ENCODE measurements at places on chromosomes 2 and 18. TPM values are rescaled to one million over a fixed set of nuclear protein-coding genes. Genes with fewer than 3 reads are reported as not detected.
A peak's percentile ranks its signal among the peaks of the same experiment; 100 is the strongest.

The TRPM8 gene
- total RNA-seq: not detected

DNA sequence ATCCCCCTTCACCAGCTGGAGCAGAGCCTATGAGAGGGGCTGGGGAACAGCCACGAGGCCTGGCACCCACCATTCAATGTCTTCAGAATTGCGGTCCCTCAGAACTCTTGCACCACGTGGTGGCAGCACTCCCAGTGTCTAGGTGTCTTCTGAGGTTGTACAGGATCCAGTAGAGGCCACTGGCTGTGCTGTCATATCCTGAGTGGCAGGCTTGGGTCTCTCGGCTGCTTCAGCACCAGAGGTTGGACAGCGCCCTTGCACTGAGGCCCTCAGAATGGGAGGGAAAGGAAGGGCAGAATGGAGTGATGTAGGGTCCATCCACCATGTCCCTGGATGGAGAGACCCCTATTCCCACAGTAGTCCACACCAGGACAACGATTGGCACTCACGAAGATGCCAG, 112.0 kb upstream of the TEKT4 start:
- DNase-seq: no peak

DNA sequence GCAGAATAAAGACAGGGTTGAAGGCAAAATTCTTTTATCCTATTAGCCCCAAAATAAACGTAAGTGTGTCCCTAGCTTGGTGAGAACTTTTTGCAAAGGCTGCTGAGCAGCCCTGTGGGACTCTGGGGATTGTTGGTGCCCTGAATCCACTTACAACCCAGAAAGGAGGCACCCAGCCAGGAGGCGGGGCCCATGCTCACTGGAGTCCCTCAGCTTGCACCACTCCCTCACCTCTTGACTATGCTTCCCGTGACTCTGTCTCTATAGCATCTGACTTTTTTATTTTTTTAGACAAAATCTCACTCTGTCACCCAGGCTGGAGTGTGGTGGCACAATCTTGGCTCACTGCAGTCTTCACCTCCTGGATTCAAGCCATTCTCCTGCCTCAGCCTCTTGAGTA, 15.8 kb upstream of the COL6A3 start:
- no peak for DNase-seq

- DNase-seq: no peak
Observed at GRCh38 chr2:207984765-207985480, 40.4 kb downstream of the PLEKHM3 start.

The COLEC11 gene
- total RNA-seq: 0.43 TPM

The CAPN14 gene
- total RNA-seq: under 0.01 TPM

GRCh38 chr2:219249203-219249980, 3.7 kb upstream of the TUBA4B start:
- peak; percentile 84 for DNase-seq

GRCh38 chr2:167875529-167875928, 371.9 kb downstream of the STK39 start:
- DNase-seq: no peak

The STPG4 gene
- 0.64 TPM for total RNA-seq

The XIRP2 gene
- total RNA-seq: under 0.01 TPM

DNA sequence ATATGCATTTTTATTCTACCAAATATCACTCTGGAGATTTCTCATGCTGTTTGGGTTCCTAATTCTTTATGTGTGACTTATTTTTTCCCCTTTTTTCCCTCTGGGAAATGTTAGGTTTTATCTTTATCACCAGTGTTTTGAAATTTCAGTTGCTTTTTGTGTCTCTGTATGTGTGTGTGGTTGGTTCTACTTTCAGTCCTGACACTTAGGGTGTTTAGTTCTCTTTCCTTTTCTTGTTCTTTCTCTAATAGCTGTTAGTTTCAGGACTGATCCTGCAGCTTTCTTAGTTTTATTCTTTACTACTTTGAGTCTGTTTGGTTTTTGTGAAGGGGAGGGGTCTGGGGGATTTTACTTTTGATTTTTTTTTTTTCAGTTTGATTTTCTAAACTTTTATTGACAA, 23.1 kb downstream of the PPM1B start:
- no peak for DNase-seq

DNA sequence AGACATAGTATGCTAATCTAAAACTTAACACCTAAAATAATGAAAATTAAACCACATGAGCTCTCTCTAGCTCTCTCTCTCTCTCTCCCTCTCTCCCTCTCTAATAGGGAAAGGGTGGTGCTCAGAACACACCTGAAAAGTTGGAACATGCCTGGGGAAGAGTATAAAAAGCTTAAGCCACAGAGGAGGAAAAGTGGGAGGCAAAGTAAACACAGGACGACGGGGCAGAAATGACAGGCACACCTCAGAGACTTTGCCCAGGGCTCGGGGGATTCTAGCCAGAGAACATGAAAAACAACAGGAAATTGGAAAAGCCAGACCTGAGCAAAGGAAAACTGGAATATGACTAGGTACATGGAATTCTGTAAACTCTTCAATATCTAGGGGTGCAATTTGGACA, 666.1 kb downstream of the BCL11A start:
- DNase-seq: no peak

GRCh38 chr2:231300020-231300721, 95.3 kb upstream of the B3GNT7 start:
- DNase-seq: no peak

DNA sequence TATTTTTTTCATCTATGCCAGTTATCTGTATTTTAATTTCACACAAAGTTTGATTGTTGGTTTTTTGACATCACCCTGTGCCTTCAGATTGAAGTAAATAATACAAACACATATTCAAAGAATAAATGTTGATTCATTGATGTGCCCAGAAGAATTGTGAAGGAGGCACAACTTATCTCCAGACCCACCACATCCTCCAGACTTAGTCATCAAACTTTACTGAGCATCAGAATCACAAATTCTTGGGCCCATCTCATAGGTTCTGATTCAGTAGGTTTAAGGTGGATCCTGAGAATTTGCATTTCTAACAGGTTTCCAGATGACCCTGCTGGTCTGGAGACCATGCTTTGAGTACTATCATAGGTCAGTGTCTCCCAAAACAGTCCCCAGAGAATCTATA, 82.8 kb upstream of the PIK3C3 start:
- no peak for DNase-seq

The SLC5A7 gene
- not detected for total RNA-seq

DNA sequence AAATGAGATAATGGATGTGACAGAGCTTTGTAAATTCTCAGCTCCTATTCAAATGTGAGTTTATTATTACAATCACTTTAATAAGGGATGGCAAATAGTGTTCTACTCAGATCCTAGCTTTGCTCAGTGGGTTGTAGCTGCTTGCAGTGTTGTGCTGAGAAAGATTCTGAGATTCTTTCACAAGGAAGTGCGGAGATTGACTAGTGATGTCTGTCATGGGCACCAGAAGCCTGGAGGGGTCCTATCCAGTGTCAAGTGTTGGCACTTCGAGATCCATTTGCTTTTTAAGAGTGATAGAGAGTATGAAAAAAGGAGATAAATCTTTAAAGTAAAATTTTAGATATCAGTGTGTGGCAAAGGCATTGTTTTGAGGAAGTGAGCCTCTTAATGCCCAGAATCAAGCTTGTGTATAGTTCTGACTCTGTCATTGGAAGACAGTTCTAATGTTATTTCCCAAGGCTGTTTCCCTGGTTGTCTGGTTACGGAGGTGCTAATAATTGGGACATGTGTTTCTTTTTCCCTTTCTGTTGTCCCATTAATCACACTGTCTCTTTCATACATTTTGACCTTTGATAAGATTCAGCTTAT, 181.7 kb upstream of the SPRED2 start:
- no peak for DNase-seq

The GAL3ST2 gene
- 0.43 TPM for total RNA-seq

The TCF23 gene
- not detected for total RNA-seq

DNA sequence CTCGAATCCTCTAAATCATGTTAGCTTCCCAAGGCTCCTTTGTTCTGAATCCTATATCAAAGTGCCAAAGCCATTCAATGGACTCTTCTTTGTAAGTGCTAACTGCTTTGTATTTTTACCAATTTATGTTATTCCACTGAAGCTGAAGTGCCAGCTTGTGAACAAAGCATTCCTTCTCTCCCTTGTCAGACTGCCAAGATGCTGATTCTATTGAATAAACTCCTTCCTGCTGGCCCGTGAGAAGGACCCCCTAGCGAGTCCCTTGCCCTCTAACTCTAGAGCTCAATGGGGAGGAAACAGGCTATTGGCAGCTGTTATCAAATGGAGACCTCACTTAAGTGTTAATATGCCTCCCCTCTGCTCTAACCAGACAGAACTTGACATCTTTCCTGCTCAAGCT, 1097.9 kb upstream of the CNTNAP5 start:
- DNase-seq: no peak

The CHCHD5 gene
- 7.4 TPM for total RNA-seq

The SIX2 gene
- under 0.01 TPM for total RNA-seq

- no peak for DNase-seq
Observed at GRCh38 chr18:11284811-11285210, 135.4 kb upstream of the PIEZO2 start.

The LHCGR gene
- under 0.01 TPM for total RNA-seq

GRCh38 chr2:66604326-66604725, 169.4 kb downstream of the MEIS1 start:
- no peak for DNase-seq

DNA sequence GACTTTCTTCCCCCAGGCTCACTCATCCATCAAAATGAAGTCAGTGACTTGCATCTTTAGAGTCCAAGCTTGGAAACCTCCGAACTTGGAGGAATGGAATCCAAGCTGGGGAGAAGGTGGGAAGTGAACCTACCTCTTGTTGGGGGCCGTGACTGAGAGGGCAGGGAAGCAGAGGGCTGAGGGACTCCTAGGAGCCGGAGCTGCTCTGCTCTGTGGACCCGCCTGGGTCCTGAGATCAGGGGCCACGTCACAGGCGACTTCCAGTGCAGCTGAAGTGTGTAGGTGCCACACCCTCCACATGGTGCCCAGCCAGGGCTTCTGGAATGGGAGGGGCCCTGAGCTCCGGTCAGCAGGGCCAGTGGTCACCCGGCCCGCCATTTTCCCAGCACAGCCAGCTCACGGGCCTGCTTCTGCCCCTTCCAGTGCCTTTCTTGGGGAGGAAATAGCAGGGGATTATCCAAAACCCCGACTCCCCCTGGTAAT, 63.4 kb upstream of the OTOS start:
- no peak for DNase-seq

DNA sequence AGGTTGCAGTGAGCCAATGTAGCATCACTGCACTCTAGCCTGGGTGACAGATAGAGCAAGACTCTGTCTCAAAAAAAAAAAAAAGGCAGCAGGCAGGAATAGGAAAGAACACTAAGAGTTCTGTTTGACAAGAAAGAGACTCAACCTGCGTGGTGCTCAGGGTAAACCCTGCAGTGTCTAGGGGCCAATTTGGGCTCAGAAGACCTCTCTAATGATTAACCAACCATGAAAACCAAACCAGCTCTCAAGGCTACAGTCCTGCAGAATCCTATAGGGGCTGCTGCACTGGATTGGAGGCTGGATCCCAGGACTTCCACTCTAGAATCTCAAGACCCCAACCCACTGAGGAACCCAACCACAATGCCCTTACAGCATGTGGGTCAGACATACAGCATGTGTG, 2.4 kb downstream of the TRABD2A start:
- no peak for DNase-seq

- DNase-seq: peak; percentile 18
Observed at GRCh38 chr2:227626580-227627151, 9.4 kb downstream of the SCYGR4 start.

The ZNF396 gene
- total RNA-seq: 1.3 TPM

The CNNM4 gene
- 3.9 TPM for total RNA-seq

GRCh38 chr2:228426502-228427216, 245.2 kb upstream of the SPHKAP start:
- DNase-seq: peak; percentile 5

DNA sequence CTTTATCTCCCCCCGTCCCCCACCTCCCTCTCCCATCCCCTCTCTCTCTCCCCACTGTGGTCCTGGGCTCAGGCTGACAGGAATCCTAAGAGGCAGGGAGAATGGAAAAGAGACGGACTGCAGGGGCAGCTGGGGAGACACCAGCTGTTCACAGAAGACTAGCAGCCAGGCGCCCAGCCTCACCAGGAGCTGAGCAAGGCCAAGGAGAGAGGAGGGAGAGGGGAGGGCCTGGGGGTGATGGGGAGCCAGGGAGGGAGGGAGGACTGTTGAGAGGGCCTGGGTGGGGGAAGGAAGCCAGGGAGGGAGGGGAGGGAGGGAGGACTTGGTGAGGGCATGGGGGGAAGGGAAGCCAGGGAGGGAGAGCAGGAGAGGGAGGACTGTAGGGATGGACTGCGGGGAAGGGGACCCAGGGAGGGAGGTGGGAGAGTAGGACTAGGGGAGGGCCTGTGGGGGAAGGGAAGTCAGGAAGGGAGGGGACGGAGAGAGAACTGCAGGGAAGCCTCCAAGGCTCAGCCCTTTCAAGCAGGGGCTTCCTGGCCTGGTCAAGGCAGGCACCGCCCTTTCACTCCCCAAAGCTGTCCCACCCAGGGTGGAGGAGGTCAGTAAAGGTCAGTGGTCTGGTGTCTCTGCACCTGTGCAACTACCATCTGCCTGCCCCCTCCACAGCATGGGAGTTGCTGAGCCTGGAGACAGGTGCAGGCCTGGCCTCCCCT, 517.7 kb upstream of the MYT1L start:
- no peak for DNase-seq

DNA sequence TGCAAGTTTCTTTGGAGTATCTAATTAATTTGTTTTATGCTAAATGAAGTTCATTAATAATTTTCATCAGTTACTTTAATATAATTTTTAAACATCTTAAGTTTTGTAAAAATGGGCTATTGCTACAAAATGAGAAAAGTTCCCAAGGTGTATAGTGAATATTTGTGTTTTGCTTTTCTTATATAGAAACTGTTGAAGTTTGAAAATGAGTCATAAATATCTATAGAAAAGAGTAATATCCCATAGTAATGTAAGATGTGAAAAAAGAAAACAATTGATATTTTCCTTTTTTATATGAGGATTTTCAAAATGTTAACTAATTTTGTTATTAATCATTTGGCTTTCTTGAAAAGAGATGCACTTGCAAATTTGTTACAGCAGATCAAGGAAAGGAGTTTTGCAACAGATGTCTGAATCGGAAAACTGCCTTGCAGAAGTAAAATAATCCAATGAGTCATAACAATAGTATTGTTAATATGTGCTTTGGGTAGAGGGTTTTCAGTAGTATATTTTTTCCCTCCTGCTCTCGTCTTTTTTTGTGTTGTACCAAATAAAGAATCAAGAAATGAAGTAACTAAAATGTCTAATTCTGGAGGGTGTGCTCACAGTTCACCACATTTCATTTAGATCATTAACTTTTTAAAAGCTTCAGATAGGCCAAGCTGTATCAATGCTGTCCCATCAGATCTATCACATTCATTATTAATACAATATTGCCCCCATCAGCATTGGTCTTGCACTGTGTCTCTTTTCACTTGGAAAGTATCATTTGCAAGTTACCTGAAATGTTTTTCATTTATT, 15.5 kb downstream of the DUSP19 start:
- peak; percentile 47 for DNase-seq

DNA sequence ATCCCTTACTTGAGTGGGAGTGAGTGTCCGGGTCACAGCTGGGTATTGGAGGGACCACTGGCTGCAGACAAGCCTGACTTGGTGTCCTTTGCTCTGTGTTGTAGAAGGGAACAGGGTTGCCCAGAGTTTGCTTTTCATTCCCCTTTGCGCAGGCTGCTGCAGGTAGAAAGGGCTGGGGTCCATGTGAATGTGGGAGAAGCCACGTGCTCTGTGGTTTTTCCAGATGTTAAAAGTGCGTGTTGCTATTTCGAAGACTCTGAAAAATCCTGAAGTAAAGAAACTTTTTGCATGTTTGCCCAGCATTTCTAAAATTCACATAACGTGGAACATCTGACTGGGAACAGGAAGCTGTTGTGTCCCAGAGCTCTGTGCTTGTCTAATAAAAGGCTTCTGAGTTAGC, 28.8 kb downstream of the GLI2 start:
- peak; percentile 44 for DNase-seq

GRCh38 chr18:80022613-80023012, 11.6 kb upstream of the RBFA start:
- DNase-seq: peak; percentile 41
